ENCODE measurements at places on chromosomes 16 and 17.

DNA sequence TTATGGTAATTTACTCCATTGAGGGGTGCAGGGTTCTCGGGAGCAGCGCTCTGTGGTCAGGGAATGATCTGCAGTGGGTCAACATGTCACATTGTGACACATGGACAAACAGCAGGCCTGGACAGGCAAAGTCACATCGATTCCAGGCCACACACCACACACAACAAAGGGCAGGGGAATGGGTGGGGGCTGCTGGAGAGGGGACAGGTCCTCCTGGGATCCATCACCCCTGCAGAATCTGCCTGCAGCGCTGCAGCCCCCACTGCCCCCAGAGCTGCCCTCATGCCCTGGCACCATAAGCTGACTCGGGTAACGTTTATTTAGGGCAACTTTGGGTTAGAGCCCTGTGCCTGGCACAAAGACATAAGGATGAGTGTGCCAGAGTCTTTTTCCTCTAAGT, 9.1 kb downstream of the PEMT start:
- no peak for DNase-seq

- no peak for DNase-seq
These were observed 147.8 kb downstream of the CMIP start for GRCh38 chr16:81592353-81592866.

DNA sequence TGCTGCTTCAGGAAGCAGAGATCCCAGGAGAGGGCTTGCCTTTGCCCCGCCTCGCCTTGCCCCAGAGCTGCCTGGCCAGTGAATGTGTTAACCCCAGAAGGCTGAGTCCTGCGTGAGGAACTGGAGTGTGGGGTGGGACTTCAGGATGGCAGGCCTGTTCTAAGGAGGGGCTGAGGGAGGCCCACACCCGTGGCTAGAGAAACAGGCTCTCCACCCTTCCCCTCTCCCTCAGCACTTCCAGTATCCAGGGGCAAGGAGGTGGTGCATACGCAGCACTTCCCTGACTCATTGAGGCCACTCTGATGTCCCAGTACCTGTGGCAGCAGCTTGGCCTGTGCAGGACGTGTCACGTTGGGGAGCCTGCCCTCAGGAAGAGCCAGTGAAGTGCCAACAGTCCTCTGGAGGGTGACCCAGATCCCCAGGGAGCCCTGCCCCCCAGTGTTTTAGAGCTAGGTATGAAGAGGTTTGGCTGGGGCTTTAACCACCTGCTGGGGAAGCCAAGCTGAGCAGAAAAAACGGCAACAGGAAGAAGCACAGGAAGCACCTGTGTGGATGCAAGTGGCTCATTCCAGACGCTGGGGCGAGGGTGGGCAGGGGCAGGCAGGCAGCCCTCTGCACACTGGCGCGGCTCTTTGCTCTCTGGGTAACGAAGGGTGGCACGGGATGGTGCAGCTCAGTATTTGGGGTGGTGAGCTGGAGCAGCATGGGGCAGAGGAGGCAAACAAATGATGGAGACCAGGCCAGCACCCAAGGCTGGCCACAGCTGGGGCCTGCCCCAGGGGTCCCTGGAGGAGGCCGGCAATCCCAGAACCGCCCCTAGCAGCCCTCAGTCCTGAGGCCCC, 14.7 kb upstream of the CTCF start:
- DNase-seq: peak; percentile 86

DNA sequence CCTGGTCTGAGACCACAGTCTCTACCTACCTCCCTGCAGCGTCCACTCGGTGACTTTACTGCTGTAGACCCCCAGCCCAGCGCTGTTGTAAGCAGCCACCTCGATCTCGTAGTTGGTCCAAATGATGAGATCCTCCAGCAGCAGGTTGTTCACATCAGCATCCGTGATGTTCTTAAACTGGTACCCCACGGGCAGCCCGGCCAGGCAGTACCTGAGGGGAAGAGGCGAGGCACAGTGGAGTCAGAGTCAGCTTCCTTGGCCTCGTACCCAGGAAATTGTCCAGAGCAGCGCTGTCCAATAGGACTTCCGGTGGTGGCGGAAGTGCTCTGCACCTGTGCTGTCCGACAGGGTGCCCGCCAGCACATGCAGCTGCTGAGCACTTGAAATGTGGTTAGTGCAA, 104.0 kb upstream of the CDC42EP4 start:
- no peak for DNase-seq

DNA sequence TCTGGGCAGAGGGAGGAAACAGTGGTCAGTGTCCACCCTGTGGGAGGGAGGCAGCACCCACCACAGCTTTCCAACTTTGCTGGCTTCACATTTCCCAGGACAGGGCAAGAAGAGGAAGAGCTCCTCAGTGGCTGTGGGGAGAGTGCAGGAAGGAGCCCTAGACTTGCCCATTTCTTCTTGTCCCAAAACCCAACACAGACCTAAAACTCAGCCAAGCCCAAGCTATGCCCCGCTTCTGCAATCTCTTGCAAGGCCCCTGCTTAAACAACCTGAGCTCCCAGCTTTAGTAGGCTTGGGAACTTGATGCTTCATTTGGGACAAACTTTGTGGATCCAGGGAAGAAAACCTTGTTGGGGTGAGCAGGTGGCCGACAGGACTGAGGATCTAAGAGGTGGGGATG, 173.8 kb downstream of the LGALS9B start:
- DNase-seq: no peak

DNA sequence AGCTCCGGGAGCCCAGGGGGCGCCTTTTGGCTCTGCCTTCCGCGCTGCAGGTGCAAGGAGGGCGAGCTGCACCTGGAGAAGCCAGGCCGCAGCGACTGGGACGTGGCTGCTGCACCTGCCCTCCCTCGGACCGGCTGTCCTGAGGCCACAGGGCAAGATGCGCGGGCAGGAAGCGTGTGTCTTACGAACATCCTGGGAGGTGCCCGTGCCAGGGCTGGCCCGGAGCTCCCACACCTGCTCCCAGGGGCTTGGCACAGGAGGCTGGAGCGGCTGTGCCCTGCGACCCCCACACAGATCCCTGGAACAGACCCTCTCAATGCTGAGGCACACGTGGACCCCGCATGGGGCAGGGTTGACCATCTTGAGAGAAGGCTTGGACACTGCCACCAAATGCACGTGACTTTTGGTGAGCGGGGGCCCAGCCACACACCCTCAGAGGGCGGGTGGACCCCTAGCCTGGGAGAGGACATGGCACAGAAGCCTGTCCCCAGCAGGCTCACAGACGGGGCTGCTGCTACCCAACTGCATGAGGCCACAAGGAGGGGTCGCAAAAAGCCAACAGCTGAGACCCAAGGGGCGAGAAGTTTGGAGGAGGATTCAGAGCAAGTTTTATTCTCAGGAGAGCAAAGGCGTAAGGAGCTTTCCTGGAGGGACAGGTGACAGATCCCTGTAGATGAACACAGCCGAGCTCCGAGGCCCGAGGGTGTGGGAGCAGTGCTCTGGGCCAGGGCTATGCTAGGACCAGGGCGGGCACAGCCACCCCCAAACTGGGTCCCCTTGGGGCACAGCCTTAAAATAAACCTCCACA, 11.4 kb downstream of the NDUFAF8 start:
- DNase-seq: no peak

GRCh38 chr17:10053782-10054540, 144.4 kb downstream of the GAS7 start:
- no peak for DNase-seq

DNA sequence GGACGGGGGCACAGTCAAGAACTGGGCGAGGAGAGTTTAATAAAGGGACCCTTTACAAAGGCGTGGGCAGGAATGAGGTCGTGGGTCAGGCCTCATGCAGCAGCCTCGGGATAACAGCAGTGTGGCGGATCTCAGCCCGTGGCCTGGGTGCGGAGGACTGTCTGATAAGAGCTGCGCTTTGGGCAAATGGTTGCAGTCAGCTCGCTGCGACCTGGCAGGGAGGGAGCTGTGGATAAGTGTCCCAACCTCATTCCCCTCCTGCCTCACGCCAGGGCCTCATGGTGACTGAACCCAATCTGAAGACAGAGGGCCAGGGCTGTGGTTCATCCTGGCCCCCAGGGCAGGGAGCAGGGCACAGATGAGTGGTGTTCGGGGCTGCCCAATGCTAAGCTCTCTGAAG, 13.6 kb downstream of the SMTNL2 start:
- DNase-seq: no peak

- no peak for DNase-seq
These were observed 10.0 kb downstream of the SALL1 start for GRCh38 chr16:51141106-51141505.
